ENCODE measurements at places on chromosomes 11 and 22.

- DNase-seq = no peak
Observed at GRCh38 chr11:134687548-134687947, 275.5 kb upstream of the B3GAT1 start.

GRCh38 chr11:62601122-62601371 lies 618 bp downstream of the MTA2 start:
- peak; percentile 68 for DNase-seq

DNA sequence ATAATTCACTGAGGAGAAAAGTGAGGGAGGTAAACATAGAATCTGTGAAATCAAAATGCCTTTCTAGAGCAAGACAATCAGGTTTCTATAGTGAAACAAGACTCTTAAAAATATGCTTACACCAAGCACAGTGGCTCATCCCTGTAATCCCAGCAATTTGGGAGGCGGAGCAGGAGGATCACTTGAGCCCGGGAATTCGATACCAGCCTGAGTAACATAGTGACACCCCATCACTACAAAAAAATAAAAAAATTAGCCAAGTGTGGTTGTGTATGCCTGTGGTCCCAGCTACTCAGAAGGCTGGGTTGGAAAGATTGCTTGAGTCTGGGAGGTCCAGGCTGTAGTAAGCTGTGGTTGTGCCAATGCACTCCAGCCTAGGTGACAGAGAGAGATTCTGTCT lies 43.2 kb upstream of the ME3 start:
- no peak for DNase-seq

GRCh38 chr22:49855251-49855911 lies 1.7 kb downstream of the ZBED4 start:
- peak; percentile 28 for DNase-seq

GRCh38 chr11:65036931-65037330 lies 4.1 kb upstream of the SAC3D1 start:
- no peak for DNase-seq

DNA sequence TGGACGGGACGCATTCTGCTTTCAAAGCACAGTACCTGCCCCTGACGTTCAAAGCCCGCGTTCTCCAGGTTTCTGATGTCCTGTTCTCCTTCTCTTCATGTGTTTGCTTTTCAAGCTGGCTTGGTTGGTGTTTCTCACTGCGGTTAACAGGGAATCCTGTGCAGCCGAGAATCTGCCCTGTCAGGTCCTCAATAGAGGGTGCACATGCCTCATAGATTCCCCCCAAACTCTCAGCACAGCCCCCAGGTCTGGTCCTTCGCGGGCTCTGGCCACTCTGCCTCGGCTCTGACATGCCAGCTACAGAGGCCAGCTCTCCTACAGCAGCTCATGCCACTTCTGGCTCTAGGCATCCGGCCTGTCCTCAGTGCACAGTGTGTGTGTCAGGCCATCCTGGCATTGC lies 1343.8 kb downstream of the TBC1D22A start:
- DNase-seq = no peak

GRCh38 chr11:98740321-98740720 lies 280.4 kb upstream of the CNTN5 start:
- no peak for DNase-seq

- DNase-seq = no peak
Observed at GRCh38 chr22:23103199-23103954, 33.1 kb downstream of the GNAZ start.

GRCh38 chr22:36860821-36861659 lies at the start of gene NCF4:
NCF4 (plus strand) TSS chr22:36861006; CDS start chr22:36861172, 166 bp downstream.
- peak; percentile 91 for DNase-seq

- no peak for DNase-seq
Observed at GRCh38 chr11:122103321-122103720, 12.7 kb downstream of the BLID start.

- DNase-seq = no peak
Observed at GRCh38 chr11:61698173-61698948, 18.2 kb downstream of the DAGLA start.

DNA sequence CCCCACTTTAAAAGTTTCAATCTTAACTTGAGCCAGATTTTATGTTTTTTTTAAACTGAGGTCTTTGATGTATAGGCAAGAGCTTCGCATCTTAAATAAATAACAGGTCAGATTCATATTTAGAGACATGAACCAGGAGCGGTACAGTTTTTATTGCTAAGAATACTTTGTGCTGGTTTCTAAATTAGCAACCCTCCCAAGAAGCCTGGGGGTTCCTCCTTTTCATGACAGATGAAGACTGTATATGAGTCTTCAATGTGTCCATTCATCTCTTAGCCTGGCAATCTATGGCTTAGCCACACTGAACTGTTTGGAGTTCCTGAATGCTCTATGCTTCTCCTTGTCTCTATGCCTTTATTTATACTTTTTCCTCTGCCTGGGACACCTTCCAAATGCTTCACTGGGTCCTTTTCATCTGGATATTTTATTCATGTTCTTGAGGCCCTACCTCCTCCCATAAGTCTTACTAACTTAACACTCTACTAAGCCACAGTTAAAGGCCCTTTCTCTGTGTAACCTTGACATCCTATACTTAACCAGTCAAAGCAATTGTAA lies 338.6 kb downstream of the INSC start:
- DNase-seq = no peak

DNA sequence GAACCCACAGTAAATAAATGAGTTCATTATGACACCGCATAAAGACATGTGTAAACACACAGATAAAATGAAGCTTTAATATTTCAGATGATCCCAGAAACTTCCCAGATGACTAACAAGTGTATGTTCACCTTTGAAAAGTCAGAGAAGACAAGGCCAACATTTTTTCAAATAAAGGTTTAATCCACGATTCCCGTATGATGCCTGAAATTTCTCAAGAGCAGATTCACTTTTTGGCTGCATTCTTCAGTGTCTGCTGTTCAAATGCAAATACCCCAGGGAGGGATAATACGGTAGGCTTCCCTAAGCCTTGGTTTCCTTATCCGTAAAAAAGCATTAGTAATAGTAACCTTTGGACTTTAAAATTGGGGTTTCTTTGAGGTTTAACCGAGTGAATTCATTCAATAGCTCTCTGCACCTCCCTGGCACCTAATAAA lies 62.5 kb downstream of the SYTL2 start:
- no peak for DNase-seq

DNA sequence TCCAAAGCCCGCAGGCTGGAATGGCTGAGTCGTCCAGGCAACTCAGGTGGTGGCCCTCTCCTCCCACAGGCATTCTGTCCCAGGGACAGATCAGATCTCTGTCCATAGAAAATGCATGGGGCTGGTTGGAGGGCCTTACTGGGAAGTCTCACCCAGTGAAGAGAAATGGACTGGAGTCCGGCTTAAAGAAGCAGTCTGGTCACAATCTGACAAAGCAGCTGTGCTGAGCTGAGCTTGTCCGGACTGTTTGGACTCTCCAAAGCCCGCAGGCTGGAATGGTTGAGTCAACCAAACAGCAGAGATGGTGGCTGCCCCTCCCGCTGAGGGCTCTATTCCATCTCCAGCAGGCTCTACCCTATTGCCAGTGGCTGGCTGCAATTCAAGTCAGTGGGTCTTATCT lies 14.4 kb upstream of the DEPDC7 start:
- no peak for DNase-seq

Measured in activated CD4-positive, alpha-beta T cell treated with anti-CD3 and anti-CD28 coated beads, Interleukin-10, Interleukin-2, amounts not matched to agents 100 ng/mL and 50 ng/mL, durations not matched to agents 16 hours and 8 hours (primary cell).